ENCODE measurements at places on chromosomes 5 and 9.
A peak's percentile ranks its signal among the peaks of the same experiment; 100 is the strongest.

DNA sequence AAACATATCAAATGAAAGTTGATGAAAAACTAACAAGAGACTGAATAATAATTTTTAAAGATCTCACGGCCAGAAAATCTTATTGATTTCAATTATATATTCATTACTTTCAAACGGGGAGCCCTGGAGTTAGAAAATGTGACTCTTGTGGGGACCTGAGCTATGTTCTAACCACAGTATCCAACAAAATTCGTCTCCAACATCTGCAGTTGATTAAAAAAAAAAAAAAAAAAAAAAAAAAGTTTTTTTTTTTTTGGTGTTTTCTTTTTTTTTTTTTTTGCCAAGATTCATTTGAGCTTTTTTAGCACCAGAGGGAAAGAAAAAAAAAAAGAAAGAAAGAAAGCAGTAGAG is 144.3 kb upstream of the PIK3R1 start:
- no peak for DNase-seq

DNA sequence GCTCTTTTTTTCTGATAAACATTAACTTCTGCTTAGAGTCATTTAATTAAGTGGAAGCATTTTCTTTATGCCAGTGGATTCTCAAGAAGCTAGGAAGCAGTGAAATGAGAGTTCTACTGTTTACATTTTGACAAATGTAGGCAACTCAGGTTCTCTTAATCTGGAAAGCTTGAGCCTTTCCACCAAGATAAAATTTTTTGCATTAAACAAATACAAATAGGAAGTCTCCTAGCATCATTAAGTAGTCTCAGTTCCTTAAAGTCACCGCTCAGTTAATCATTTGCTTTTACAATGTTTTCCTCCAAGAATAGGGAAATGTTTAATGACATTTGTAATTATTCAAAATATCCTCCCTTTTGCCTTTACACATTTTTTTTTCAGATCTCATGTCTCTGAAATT is 290.4 kb upstream of the PDE4D start:
- DNase-seq = no peak

DNA sequence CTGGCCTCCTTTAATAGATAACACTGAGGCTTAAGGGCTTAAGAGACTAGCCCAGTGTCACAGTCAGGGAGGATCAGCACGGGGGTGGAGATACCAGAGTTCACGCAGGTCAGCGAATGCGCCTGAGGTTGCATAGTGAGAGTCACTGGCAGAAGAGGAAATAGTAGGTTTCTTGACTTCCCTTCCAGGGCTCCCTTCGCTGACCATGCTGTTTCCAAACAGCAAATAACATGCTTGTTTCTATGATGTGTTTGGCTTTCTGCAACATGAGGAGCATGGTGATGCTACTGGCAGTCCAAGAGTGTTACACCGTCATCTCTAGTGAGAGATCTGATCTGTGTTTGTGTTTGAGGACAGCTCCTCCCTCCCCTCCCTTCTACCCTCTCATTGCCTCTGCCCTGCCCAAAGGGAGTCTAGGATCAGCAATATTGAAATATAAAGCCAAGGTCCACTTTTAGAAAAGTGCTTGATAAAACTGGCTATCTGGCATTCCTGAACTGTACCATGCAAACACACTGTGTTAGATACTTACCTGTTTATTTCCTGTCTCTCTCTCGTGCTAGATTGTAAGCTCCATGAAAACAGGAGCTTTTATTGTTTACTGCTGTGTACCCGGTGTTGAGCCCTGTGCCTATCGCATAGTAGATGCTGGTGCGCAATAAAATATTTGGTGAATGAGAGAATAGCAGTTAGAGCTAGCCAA is 12.3 kb downstream of the TLE4 start:
- DNase-seq = peak; percentile 32

DNA sequence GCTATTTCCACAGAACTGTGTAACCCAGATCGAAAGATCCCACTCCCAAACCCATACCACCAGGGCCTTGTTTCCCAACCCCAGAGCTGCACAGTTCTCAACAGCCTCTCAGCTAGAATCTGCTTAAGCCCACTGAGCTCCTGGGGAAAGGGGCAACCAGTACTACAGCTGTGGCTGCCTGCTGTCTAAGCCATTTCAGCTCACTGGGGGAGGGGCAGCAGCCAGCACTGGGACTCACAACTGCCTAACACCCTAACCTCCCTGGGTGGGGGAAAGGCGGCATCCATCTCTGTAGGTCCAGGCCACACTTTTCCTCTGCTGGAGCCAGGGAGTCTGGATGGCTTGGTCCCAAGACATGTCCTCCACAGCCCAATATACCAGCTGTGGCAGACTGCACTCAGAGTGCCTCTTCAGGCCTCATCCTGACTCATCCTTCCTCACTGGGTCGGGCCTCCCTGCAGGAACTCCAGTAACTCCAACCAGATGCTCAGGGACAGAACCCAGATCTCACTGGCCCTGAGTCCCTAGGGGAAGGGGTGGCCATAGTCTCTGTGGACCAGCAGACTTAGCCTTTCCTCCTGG is 241.4 kb downstream of the HINT1 start:
- DNase-seq = no peak

DNA sequence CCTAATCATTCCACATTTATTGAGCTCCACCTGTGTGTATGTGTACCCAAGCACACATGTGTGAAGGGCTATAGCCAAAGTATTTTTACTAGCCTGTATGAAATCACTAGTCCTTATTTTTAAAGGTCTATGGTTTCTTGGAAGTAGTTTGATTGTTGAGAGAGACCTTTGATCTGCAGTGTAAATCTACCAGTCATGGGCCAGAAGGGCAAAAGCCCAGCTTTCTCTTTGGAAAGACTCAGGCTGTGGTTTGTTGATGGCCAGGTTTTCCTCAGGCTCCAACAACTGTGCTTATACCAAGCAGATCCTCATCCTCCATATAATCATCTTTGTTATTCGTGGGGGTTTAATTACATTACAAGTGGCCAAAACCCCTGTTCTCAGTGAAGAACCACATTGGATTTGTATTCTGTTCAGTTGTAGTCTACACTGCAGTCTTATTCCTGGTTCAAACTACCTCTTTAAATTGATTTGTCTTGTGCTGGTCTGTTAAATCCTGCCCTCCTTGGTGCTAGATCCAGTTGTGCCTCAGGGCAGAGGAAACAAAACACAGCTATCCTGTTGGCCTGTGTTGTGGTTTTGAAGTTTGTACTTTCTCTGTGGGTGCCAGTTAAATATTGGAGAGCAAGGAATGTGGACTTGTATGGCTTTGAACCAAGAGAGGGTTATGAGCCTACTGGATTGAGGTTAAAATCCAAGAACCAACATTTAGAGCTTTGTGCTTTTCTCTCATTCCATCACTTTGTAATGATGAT is 13.3 kb downstream of the CDC26 start:
- no peak for DNase-seq

DNA sequence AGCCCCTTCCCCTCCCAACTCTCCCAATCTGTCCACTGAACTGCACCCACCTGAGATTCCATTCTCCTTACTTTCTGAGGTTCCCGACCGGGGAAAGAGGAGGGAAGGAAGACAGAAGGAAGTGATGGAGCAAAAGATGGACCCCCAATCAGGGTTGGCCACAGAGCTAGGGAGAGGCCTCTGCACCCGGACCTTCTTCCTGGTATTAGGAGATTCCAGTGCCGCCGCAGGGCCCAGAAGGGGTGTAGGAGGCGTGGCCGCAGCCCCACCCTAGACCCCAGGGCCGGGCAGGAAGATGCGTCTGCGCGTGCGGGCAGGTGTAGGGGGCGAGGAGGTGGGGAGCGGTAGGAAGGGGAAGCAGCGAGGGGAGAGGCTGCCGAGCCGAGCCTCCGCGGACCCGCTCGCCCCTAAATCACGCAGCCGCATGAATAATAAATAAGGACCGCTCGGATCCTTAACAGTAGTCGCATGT is 104.2 kb upstream of the MVB12B start:
- DNase-seq = no peak

- DNase-seq = no peak
These were observed 21.7 kb downstream of the ITGA2 start for GRCh38 chr5:53010814-53011213.

DNA sequence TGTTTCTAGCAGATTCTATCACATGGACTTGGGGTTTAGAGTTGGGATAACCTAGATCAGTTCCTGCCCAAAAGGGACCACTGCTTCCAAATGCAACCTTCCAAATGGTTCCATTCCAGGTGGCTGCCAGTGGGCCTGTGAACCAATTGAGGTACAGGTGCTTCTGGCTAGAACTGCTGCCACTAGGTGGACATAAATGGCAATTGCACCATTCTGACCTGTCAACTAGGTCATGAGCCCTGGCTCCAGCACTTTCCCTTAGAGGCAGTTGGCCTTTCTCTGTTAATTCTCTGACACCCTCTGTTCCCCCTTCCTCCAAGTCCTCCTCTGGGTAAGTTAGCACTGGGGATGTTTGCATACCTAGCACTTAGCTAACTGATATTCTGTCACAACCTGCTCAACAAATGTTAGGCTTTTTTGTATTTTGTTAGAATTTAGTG is 16.6 kb upstream of the HEMGN start:
- DNase-seq = peak; percentile 60

DNA sequence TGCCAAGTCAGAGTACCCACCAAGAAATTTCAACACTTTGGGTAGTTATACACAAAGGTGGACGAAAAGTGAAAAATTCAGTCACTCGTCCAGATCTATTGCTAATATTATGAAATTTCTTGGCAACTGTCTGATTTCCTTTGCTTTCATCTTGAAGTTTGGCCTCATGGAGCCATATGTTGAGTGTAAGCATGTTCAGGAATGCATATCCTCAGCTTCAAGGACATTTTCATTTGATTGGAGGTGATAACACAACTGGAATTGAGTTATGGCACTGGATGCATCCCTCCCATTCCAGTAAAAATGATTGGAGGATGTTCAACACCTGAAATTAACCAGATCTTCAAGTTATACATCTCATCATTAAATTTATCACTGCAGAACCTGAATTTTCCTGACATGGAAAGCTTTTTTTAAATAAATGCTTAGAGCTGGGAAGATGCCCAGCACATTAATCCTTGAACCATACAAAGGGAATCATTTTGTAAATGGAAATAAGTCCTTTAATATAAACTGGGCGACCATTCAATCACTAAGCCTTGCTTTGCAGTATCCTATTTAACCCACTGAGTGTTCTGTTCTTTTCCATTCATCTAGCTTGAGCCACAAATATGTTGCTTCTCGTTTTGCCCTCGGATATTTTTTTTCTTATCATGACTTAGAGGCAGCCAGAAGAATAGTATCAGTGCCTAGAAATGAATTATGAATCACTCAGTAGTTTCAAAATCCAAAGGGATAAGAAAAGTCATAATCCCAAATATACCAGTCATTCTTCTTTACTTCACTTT is 273.7 kb upstream of the PIK3R1 start:
- no peak for DNase-seq

- DNase-seq = no peak
These were observed 612.9 kb downstream of the BNC2 start for GRCh38 chr9:16257604-16258003.

DNA sequence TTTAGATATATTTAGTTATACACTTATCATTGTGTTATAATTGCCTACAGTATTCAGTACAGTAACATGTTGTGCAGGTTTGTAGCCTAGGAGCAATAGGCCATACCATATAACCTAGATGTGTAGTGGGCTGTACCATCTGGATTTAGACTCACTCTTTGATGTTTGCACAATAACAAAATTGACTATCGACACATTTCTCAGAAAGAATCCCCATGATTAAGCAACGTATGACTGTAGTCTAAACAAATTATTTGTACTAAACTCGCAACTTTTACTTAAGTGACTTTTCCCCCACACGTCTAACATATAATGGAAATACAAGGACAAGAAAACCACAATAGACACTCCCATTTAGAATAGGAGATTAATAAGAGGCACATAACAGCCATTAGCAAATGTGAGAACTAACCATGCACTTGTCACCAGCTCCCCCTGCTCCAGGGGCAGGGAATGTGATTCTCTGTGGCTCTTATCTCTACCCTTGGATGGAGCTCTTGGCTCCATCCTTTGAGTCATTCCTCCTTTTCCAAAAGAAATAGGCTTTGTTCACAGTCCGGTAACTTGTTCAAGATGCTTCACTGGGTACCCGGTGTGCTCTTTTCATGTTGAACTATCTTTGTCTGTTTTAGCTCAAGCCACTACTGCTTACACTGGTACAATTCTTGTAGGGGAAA is 8.7 kb upstream of the B4GALT1 start:
- no peak for DNase-seq

DNA sequence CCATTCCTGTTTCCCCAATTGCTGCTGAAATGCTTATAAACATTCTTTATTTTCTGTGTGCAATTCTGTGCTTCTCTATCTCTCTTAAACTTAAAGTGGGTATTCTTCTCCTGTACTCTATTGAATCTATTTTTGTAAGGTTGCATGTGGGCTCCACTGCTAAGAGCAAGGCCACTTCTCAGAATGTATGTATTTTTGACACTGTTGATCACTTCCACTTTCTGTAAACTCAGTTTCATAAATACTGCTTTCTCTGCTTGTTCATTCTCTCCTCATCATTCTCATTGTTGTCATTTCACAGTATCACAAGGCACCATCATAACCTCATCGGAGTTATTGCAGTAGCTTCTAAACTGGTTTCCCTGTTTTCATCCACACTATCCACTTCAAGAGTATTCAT is 483.0 kb upstream of the CDH18 start:
- DNase-seq = no peak

DNA sequence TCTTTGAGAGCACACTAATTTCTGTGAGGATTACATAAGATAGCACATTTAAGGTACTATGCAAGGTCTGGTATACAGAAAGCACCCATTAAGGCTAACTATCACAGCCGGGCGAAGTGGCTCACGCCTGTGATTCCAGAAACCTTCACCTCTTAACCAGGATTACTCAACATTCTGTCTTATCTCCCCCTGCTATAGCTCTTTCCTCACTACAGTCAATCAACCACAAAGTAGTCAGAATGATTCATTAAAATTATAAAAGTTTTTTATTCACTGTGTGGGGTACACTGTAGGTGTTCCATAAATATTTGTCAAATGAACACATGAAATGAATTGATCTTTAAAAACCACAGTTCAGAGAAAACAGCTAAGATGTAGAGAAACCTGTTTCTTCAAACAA is 48.7 kb downstream of the CHD1 start:
- DNase-seq = peak; percentile 4

DNA sequence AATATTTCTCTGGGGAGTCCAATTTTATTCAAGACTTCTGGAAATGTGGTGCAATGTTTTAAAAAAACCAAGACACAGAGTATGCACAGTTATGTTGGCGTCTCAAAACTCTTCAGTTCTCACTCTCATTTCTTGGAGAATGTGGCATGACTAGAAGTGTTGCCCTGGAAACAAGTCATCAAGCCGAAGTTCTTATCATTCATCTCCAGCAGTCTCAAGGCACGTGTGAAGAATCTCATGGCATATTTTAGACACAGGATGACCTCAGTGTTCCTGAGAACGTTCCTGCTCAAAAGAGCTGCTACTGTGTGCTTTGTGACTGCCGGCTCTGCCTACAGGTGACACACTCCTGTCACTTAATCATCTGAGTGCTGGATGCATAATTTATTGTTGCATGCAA is 147.4 kb upstream of the IRX4 start:
- DNase-seq = no peak

GRCh38 chr9:10366171-10366779 is 246.5 kb downstream of the PTPRD start:
- DNase-seq = peak; percentile 11

GRCh38 chr9:127818574-127818973 is 15.9 kb downstream of the FPGS start:
- DNase-seq = no peak

Measured in activated CD4-positive, alpha-beta T cell treated with anti-CD3 and anti-CD28 coated beads, Interleukin-2, Interleukin-4, amounts not matched to agents 100 ng/mL and 50 ng/mL, durations not matched to agents 16 hours and 8 hours (primary cell).